ENCODE measurements at places on chromosomes 4 and X.

GRCh38 chr4:81351654-81352445 is 119.9 kb downstream of the RASGEF1B start:
- peak; percentile 79 for DNase-seq

GRCh38 chr4:26807330-26807729 is 53.3 kb upstream of the STIM2 start:
- no peak for DNase-seq

- DNase-seq, result peak; percentile 30
Observed at GRCh38 chr4:113636877-113637276, 124.7 kb downstream of the CAMK2D start.

DNA sequence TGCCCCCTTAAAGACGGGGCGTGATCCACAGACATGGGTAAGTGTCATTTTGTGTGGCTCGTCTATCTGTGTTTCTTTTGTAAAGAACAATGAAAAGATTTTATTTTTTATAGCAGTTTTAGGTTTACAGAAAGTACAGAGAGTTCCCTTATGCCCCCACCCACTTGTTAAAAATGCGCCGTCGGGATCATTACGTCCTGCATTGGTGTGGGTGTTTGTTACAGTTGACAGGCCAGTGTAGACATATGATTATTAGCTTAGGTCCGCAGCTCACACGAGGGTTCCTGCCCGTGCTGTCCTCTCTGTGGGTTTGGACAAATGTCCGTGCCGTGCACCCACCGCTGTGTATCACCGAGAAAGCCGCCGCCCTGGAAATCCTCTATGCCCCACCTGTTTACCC is 50.5 kb downstream of the RGS12 start:
- no peak for DNase-seq

GRCh38 chrX:103741879-103742278 is 31.2 kb downstream of the TMEM31 start:
- DNase-seq, result no peak

GRCh38 chrX:17692709-17693346 is 44.5 kb upstream of the SCML1 start:
- no peak for DNase-seq

DNA sequence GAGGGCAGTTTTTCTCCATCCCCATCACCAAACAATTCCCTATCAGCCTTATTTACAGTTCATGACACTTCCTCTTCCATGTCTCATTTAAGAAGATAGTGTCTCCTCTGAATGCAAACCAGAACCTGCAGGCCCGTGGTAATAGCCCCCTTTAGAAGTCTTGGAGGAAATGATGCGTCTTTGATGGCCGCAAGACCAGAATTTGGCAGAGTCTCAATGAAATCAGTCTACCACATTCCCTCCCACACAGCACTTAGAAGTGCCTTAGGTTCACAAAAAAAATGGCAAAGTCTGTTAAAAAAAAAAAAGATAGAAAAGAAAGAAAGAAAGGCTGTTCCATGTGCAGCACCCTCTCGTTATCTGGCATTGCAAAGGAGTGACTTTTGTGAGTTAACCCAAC is 2.1 kb upstream of the KDR start:
- DNase-seq, result no peak

DNA sequence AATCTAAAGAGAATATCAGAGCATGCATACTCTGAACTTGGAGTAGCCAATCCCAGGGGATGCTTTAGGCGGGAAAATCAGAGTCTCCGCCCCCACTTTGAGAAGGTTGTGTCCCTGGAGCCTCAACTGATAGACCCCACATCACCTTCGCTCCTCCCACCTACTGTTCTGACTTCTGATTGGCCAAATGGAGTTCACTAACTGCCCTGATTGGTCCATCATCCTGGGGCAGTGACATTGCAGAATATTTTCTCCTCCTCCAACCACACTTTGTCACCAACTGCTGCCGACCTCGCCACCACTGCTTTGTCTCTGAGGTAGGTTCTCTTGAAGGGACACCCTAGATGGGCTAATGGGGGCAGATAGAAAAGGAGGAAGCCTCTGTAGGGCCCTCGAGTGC is 22.7 kb upstream of the SPACA5B start:
- DNase-seq, result no peak

GRCh38 chr4:6924361-6924779 is 14.7 kb downstream of the TBC1D14 start:
- DNase-seq, result no peak

DNA sequence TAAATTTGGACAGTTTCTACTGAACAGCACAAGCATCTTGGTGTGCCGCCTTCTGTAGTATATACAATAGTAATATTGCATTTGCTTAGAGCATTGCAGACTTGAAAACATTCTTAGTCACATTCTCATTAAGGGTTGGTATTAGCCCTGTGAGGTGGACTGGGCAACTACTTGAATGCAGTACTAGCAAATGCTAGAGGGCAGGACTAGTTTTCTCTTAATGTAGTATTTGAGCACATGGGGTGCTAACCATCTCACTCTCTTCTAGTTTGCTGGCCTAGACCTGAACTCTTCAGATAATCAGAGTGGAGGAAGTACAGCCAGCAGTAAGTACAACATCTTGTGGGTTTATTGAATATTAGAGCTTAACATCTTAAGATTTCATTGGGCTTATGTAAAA is 3.2 kb downstream of the DDX3X start:
- DNase-seq, result no peak

DNA sequence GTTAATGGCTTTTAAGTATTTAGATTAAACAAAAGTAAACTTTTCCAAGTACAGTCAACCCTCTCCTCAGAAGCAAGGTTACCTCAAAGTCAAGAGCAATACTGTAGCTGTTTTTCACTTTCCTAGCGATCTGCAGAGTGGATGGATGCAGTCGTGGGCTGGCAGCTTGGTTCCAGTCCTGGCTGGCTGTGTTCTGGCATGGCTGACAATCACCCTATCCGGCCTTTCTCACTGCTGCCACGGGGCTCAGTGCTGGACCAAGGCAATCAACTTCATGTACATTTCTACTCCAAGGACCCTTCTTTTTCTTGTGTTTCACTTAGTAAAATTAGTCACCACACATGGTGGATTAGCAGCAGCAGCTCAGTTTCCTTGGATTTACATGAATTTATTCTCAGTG is 208.3 kb downstream of the GABRB1 start:
- no peak for DNase-seq

DNA sequence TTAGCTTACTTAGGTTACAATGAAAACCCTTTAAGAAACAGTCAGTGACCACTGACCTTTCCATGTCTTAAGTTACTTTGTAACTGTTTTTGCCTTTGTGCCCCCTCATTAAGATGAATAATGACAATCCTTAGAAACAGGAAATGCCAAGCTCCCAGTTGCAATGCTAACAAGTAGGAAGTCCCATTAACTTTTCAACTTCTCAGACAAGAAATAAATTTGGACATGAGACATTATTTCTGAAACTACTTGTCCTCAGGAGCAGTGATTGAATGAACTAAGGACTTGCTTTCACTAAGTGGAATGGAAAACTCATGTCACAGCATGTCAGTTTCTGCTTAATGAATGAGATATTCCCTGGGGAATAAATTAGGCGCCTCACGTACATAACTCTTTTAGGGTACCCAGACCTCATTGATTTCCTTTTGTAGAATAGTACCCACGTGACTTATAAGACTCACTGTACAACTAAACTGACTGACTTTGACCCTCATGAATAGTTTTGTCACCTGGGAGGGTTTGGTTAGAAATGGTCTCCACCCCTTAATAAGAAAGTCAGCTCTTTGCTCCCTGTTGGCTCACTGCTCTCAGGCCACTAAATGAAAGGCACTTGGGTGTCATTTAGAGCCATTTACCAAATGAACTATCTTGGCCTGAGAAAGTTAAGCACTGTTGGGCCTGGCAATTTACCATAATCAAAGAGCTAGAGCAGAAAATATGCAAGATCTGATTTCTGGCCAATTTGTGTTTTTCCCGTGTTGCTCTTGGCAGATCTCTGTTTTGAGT is 383.9 kb downstream of the RPA4 start:
- DNase-seq, result no peak

- no peak for DNase-seq
Observed at GRCh38 chrX:107551546-107551945, 76.8 kb upstream of the PRPS1 start.

Measured in stimulated activated CD4-positive, alpha-beta T cell treated with anti-CD3 and anti-CD28 coated beads, Interleukin-15, amount 100 ng/mL, for 24 hours (primary cell).